Bone marrow (tissue), 2 donors: ENCODE measurements at places on chromosomes 16 and 17.

DNA sequence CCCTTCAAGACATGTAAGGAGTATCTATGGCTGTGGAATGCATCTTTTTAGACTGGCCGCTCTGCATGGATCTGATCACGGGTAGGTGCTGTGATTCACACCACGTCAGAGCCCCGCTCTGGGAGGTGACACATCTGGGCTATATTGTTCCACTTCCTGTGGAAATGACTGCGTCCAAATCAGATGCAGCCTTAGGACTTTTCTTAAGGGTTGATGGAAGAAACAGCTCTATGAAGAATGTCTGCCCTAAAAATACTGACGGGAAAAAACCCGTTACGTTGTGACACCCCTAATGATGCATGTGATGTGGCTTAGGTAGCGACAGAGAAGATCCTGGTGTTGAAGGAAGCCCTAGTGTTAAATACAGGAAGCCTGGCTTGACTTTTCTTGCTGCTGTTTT lies 12.2 kb downstream of the BANP start:
- peak; percentile 56 for DNase-seq

DNA sequence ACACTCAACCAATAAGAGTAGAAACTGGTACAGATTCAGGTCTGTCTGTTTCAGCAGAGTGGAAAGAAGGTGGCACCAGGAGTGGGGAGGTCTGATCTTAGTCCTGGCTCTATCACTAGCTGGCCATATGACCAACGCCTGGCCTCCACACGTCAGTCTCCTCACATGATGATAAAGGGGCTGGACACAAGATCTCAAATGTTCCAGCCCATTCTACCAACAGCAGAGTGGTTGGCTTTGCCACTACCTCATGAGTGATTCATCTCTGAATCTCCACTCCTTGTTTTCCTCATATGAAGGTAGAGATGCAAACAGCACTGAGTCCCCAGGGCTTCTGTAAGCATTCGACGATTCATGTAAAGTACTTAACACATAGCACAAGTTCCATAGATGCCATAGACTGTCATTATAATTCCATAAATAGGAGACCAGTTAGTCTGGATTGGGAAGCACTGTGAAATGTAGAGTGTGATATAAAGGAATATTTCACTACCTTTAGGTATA lies 281.9 kb upstream of the ASIC2 start:
- DNase-seq: no peak

- DNase-seq: peak; percentile 59
These were observed 11.9 kb upstream of the SLC4A1 start for GRCh38 chr17:44279666-44280391.

DNA sequence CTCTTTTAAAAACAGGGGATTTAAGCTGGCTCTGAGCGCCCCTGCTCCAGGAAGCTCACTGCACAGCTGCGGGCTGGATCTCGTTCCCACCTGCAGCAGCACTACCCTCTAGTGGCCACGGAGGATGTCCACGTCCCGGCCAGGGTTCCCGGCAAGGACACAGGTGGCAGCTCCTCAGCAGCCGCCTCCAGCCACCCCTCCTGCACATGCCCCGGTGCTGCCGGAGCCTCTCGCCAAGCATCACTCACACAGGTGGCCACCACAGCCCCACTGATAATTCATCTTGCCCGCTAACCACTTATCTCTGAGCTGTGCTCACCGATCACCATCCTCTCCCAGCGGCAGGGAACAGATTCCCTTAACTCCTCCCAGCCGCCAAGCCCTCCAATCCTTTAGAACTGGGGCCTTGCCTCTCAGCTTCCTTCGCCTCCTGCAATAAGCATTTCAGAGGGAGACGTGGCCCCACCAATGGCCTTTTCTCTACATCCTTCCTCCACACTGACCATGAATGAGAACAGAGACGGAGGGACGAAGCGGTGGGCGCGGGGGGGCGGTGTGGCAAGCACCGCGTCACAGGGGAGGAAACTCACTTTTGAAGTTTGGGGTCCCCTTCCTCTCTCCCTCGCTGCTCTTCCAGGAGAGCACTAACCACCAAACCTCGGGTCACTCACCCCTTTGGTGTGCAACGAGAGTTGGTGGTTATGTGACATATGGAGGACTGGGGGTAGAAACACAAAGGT lies 222.1 kb downstream of the RBFOX3 start:
- DNase-seq: no peak

GRCh38 chr16:61005952-61006351 lies 1030.3 kb downstream of the CDH8 start:
- no peak for DNase-seq

DNA sequence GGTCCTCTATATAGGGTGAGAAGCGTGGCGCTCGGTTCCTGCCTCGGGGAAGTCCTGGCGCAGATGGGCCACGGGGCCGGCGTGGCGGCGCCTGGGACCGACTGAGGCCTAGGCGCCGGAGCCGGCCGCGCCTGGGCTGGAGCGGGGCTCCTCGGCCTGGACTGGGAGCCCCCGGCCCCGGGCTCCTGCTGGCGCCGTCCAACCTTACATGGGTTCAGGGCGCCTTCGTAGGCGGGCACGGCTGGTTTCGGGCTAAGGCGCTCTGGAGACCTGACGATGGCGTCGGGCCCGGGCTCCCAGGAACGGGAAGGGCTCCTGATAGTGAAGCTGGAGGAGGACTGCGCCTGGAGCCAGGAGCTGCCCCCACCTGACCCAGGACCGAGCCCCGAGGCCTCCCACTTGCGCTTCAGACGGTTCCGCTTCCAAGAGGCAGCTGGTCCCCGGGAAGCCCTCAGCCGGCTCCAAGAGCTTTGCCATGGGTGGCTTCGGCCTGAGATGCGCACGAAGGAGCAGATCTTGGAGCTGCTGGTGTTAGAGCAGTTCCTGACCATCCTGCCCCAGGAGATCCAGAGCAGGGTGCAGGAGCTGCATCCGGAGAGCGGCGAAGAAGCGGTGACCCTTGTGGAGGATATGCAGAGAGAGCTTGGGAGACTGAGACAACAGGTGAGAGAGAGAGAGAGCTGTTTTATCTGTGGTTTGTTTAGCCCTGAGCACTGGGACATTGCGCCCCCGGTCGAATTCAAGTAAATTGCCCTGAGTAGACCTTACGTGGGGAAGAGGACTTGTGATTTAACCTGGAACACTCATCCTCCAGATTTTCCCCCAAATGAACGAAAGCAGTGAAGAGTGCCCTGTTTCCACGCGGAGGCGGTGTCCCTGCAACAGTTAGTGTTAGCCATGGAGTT lies 504 bp downstream of the ZNF263 start:
- no peak for DNase-seq

GRCh38 chr16:3182608-3183444 lies 5.2 kb upstream of the OR1F1 start:
- no peak for DNase-seq

GRCh38 chr16:74774223-74775139 lies at the start of gene FA2H:
FA2H (minus strand) TSS chr16:74774820; CDS start chr16:74774755, 65 bp downstream.
- DNase-seq: no peak

- DNase-seq: no peak
These were observed 84.4 kb upstream of the GPRC5B start for GRCh38 chr16:19968891-19969683.

DNA sequence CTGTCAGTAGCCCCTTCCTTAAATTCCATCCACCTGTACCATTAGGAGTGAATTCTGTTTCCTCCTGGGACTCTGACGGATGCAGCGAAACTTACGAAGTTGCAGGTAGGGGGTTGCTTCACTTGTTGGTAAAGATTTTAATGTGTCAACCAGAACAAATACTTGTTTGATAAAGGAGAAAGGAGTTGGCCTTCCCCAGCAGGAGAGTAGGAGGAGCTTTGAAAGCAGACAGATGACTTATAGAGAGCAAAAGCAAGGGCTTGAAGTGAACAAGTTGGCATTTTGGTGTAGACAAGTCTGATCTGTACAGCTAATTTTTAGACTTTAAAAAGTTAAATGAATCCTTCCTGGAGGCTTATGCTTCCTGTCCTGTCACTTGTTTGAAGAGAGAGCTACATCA lies 38.1 kb upstream of the PMFBP1 start:
- no peak for DNase-seq

DNA sequence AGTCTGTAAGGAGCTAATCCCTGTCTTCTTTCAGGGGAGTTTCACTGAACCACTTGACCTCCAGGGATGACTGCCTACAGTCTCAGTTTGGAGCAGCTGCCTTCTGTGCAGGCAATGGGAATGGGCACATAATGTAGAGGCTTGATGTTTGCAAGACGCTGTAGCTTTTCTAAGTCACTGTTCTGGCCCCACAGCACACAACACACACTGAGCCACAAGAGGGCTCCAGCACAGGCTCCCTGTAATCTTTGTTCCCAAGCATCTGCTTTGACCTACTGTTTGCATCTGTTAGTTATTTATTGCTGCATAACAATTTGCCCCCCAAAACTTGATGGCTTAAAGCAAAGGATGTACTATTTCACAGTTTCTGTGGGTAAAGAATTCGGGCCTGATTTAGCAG lies 419.0 kb upstream of the ASIC2 start:
- DNase-seq: no peak

GRCh38 chr17:38742411-38743308 lies 5.5 kb downstream of the PCGF2 start:
- DNase-seq: no peak

- DNase-seq: peak; percentile 70
These were observed at the start of gene CIITA for GRCh38 chr16:10876799-10877341. CIITA (plus strand) TSS chr16:10877202; CDS start chr16:10877331, 129 bp downstream.

DNA sequence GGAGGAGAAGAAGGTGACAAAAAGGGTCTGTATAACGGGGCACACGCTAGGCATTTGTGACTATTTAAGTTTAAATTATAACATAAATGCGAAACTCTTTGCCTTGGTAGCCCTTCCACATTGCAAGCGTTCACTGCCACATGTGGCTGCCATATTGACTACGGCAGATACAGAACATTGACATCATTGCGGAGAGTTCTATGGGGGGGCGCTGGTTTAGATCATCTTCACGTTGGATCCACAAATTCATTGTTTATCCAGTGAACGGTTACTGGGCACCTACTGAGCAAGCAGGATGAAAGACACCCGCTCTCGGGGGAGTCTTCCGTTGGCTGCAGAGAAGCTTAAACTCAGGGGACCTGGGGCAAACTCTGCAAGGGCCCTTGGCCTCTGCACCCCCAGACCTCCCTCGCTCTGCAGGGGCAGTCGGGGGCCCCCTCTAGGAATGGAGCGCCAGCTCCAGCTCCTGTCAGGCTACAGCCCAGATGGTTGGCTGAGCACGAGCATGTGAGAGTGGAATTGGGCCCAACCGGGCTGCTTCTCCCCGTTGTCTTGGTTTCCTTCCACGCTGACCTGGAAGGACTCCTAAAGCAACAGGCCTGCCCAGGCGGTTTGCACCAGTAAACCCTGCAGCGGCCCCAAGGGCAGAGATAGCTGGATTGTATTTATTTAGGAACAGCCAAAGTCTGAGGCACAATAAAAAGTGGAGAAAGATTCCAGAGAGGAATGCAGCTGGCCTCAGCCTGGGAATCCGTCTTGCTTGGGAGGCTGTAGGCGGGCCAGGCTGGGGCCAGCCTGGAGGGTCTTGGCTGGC lies 172.2 kb downstream of the SEC14L1 start:
- no peak for DNase-seq

GRCh38 chr16:47999595-47999994 lies 156.2 kb downstream of the ABCC12 start:
- no peak for DNase-seq

DNA sequence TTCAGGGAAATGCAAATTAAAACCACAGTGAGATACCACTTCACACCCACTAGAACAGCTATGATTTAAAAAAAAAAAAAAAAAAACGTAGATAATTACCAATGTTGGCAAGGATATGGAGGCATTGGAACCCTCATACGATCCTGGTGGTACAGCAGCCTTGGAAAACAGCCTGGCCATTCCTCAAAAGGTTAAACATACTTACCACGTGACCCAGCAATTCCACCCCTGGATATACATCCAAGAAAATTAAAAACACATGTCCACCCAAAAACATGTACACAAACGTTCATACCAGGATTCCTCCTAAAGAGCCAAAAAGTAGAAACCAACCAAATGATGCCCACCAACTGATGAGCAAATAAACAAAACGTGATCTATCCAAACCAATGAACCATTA lies 68.1 kb downstream of the GAS7 start:
- DNase-seq: no peak

DNA sequence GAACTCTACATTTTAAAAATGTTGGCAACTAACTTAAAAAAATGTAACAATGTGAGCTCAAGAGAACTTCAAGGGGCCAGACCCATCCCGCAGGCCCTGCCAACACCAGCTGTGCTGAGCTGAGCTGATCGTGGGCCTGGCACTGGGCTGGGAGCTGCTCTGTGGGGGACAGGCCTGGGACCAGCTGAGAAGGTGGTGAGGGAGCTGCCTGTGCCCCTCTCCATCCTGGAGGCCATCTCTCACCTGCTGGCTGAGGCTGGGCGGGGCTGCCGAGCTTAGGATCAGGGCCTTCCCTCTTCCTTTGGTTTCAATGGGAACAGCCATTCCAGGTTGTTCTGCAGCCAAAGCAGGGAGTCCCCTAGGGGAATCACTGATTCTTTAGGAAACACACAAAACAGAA lies 58.2 kb downstream of the IL21R start:
- DNase-seq: no peak

DNA sequence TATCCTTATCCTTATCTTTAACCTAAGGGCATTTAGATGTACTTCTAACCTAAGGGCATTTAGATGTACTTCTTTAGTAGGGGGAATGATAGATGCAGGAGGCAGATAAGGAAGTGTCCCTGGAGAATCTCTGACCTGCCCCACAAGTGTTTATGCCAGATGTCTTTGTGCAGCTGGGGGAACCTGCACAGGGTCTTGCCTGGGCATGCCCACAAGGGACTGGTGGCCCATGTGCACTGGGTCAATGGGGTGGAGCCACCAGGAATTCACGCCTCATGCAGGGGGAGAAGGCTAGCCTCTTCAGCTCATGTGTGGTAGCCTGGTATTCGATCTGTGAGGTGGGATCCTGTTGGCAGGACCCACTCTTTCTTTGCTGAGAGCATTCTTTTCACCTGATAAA lies 38.0 kb downstream of the CA10 start:
- DNase-seq: no peak

- no peak for DNase-seq
These were observed 31.3 kb downstream of the TVP23A start for GRCh38 chr16:10787304-10787703.

DNA sequence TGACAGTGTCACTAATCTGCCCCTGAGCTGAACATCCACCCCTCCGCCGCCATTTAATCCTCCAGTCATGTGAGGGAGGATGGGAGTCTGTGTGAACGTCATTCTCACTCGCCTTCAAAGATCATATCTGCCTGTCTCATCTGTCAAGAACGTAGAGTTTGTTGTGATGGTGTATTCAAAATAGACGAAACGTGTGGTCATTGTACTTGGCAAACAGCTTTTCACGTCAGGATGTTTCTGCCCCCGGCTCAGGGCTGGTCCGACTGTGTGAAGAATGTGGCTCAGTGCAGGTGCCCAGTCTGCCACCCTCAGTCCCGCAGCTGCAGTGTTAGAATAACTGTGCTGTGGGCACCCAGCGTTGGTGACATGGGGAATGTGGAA lies 148.0 kb downstream of the KCNJ12 start:
- no peak for DNase-seq

- DNase-seq: no peak
These were observed 2.2 kb downstream of the DCUN1D3 start for GRCh38 chr16:20897922-20898321.

DNA sequence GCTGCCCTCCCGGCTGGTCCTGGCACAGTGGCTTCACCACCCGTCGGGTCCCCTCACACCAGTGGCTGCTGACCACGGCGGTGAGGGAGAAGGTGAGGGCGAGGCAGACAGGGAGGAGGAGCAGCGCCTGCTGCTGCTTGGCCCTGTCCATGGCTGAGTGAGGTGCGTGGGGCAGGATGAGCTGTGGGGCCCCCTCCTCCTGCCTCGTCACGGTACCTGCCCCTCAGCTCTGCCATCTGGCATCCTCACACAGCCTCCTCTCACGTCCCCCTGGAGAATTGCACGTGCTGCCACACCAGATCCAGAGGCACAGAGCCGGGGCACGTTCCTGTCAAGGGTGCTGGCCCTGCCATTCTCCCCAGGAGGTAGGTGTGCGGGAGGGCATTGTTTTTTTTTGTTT lies at the start of gene GSG1L2:
Gene GSG1L2, minus strand, starts transcription at position 159 of the 400 bp plus-strand sequence. Its CDS starts 8 bp downstream, at position 151.
- DNase-seq: no peak
